Activated naive CD4-positive, alpha-beta T cell (primary cell): ENCODE measurements at places on chromosomes 1 and 21.

DNA sequence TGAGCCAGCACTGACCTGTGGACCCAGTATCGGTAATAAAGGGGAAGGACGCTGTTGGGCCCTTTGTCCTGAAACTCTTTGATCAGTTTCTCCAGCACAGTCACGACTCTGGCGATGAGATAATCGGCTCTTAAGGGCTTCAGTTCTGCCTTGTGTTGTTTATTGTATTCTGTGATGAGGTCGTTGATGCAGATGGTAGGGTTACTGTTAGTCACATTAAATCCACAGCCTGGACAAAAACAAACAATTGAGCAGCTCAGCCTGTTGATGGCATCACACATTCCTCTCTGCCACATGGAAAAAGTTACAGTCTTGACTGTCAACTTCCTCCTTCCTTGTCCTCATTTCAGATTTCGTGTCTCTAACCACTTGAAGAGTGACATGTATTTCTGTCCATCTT is 57.6 kb downstream of the SIM2 start:
- no peak for DNase-seq

DNA sequence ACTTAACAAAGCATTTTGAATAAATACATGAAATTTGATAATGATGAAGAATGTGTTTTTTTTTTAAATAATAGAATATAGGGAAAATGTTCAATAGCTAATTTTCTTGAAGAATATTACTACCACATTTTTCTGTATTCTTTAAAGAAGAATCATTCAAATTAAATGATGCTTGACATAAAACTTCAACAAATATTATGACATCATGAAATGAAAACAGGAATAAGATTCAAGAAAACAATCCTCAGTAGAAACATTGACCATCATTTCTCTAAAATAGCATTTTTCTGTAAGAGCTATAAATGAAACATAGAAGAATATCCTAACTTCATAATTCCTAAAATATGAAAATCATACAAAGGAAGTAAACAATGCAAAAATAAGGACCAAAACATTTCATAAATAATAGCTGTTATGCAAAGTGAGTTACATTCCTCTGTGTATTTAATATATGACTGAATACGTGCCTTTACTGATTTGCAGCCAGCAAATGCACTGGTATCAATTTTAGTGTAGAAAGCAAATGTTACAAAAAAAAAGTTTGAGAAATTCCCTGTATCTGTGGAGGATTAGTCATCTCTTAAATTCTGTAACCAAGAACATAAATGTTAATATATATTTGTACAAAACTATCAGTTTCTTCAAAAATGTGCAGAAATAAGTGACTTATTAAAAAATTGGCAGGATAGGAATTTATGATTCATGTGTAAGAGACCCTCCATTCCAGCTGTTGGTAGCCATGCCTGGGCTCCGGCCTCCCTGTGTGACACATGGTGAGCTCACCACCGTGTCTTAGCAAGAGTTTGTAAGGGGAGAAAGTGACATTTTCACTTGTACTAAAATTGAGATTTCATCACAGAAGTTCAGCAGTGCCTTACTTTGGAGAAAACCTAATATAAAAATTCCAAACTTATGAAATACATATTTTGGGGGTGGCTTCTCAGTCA is 15.0 kb upstream of the PTPN14 start:
- DNase-seq: no peak

DNA sequence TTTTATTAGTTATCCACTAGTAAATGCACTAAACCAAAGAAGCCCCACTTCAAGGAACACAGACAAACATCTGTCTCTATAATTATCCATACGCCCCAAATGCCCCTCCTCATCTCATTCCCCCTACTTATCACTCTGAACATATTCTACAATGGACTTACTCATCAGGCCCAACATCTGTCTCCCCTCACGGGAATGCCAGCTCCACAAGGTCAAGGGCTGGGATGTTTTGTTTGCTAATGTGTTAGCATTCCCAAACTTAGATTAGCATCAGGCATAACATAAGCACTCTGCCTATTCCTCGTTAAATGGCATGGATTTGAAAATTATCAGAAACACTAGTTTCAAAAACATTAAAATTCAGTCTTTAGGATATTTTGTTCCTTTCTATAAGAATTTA is 279.5 kb downstream of the DSCAM start:
- DNase-seq: no peak

GRCh38 chr1:204255225-204255624 is 41.4 kb upstream of the GOLT1A start:
- DNase-seq: no peak
